ENCODE measurements at places on chromosomes 3 and 15.

- DNase-seq = no peak
Observed at GRCh38 chr3:139529662-139530061, 9.9 kb downstream of the RBP1 start.

DNA sequence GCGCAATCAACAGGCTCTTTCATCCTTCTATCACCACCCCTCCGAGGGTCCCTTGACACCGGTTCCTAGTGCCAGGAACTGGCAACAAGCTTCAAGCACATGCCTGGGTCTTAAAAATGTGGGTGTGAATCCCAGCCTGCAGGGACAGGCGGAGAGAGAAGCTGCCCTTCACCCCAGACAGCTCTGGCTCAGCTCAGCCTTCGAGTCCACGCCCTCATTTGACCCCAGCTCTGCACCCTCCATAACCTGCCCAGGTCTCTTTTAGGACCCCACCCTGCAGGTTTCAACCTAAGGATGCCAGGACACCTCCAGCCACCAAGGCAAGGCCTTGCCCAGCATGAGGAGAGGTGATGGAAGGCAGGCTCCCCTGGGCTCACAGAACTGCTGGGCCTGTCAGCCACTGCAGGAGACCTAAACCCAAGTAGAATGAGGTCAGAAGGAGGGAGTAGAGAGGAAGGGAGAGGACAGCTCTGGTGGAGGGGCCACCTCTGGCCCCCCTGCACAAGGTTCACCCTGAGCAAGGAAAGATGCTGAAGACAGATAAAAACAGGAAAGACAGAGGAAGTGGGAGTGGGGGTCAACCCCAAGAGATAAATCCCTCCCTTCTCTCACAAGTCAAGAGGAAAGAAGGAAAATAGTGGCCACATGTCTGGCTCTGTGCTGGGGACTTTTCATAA lies 2.6 kb upstream of the LOXL1 start:
- DNase-seq = no peak

GRCh38 chr15:74800559-74801094 lies 12.0 kb upstream of the LMAN1L start:
- DNase-seq = no peak

DNA sequence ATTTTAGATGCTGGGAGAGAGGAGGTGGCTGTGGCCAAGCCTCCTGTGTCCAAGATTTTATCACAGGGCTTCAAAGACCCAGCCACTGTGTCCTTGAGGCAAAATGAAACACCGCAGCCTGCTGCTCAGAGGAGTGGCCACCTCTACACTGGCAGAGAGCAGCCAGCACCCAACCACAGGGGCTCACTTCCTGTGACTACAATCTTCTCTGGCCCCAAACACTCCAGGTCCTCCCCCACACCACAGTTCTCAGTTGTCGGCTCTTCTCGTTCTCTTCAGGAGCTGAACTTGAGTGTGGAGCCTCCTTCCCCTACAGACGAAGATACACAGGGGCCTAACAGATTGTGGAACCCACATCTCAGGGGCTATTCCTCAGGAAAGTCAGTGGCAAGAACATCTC lies 45.6 kb downstream of the CDAN1 start:
- DNase-seq = no peak

GRCh38 chr3:183745300-183746098 lies 47.9 kb downstream of the YEATS2 start:
- DNase-seq = no peak

DNA sequence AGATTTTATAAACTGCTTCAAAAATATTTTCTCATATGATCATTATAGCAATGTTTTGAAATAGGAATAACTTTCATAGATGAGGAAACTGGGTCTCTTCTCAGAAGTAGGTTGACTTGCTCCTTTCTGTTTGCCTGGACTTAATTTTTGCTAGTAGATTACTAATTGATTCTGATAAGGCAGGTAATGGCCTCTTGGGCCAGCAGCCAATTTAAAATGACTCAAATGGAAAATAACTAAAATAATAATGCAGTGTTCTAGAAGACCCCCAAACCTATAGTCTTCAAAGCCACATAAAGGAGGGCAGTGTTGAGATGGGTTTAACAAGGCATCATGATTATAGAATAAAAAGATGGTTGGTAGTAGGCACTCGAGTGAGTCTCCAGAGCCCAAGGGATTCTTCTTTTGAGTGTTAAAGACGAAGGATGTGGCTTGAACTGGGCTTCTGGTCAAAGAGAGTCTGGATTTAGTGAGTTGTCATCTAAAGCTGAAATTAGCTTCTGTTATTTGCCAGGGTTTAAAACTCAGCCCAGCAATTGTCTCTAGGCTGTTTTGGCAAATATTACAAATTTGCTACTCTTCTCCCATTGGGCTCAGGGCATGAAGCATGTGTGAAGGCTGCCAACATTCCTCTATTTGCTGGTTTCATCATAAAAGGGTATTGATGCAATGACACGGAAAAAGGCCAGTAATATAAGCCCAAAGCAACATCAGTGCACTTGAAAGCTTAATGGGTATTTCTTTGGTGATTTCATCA lies 297.1 kb upstream of the MEIS2 start:
- DNase-seq = no peak

DNA sequence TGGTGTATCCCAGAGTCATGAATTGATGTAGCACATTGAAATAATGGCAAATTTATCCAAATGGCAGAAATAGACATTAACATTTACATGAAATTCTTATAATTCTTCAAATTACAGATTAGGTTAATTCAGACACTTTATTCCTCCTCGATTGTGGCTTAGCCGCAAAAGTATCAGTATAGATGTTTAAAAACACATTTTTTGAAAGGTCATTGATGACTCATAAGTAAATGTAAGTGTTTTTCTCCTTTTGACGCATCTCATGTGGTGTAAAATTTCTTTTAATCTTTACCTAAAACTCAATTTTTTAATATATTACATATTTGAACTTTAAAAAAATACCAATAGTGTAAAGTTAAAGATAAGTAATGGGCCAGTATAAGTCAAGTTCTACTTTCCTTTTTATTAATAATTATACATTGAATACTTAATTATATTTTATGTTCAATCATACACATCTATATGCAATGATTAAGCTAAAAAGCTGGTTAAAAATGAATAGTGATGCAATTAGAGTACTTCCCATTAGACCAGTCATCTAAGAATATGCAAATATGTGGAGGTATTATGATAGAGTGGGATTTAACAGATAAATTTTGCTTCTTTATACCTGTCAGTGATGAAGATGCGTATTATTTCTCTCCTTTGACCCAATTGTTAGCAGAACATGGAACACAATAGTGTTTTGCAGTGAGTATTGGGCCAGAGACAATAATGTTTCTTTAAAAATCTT lies 678.1 kb upstream of the DPPA4 start:
- no peak for DNase-seq

DNA sequence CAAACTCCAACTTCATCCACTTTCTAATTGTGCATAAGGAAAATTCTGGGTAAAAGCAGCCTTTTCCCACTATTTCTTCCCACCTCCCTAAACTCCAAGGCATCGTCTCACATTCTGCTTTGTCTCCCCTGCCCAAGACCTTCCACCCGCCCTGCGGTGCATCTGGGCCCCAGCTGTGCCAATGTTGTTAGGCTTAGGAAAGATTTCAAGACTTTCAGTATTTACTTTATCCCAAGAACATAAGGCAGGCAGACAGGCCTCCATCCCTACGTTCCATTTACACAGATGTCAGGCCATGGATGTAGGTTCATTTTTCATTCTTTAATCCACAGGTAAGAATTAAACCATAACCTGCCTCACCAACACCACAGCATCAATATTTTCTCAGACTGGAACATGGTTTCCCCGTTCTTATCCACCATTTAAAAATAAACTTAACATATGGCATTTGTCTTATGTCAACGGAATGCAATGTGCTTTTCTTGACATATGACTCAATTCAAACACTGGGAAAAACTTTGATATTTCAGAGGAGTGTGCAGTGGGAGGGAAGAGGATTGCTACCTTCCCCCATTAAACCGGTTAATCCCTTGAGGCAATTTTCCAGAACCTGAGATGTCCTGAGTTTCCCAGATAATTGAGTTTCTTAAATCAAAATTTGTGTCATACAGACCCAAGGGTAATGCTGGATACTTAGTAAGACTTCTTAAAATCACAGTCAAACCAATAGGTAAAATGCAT lies 238.0 kb upstream of the LRIG1 start:
- DNase-seq = no peak

- DNase-seq = peak; percentile 60
Observed at GRCh38 chr3:48268381-48268935, 27.6 kb downstream of the ZNF589 start.

GRCh38 chr15:68228143-68228970 lies 1.2 kb downstream of the CLN6 start:
- DNase-seq = no peak

DNA sequence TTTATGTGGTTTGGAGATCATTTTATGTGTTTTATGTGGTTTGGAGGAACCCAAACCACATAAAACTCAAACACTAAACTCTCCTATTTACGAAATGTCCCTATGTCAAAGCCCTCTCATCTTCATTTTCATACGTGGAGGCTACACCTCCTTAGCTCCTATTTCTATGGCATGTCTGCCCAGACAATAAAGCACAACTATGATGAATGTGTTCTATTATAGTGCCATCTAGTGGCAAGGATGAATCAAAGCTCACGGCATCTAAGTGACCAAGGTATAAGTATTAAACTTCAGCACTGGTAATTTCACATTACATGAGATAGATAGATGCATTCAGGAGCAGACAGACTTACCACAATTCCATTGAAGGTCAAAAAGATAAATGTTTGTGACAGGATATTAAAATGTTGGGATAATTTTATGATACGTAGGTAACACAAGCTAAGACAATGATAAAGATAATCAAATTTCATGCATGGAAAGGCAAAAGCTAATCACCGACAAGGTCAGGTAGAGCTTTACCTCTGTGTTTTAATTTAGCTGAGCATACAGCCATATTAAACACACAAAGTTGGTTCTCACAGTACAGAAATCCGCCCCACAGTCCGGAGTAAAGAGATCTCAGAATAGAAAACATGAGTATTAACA lies 130.6 kb upstream of the FHIT start:
- no peak for DNase-seq

GRCh38 chr3:37054370-37054769 lies 61.1 kb downstream of the MLH1 start:
- DNase-seq = no peak

DNA sequence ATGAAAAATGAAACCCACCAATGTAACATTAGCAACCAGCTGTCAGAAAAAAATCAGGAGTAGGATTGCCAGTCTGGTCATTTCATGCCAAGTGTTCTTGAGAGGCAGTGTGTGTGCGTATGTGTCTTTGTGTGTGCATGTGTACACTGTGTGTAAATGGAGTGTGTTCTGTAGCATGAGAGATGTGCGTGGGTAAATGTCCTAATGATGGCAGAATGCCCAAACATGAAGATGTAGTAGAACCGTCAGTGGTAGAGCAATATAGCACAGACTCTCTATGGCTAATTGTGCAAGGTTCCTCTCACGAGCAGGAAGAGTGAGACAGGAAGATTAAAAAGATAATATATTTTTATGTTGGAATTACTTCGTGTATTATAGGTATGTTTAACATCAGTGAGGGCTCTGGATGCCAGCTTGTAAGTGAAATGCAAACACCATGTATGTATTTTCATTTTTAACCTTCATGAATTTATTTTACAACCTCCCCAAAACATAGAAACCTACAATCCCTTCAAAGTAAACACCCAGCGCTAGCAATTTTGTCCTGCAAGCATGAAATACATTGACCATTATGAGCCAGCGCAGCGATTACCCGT lies 1038.7 kb downstream of the IGSF11 start:
- DNase-seq = no peak

- no peak for DNase-seq
Observed at GRCh38 chr3:30710017-30710416, 103.6 kb downstream of the TGFBR2 start.

- no peak for DNase-seq
Observed at GRCh38 chr15:55320238-55320550, 1.2 kb downstream of the PIGB start.

DNA sequence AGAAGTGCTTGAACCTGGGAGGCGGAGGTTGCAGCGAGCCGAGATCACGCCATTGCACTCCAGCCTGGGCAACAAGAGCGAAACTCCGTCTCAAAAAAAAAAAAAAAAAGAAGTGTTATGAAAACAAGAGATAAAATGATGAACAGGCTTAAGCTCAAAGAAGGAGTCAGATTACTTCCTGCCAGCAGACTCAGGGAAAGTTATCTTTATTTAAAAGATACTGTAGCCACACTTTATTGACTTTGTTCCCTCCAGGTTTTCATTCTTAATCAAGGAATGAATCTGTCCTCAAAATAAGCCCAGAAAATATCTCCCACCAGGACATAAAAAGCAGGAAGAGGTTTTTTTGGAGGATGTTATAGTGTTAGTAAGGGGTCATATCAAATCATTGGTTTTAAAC lies 176.5 kb upstream of the KCNMB2 start:
- DNase-seq = no peak

DNA sequence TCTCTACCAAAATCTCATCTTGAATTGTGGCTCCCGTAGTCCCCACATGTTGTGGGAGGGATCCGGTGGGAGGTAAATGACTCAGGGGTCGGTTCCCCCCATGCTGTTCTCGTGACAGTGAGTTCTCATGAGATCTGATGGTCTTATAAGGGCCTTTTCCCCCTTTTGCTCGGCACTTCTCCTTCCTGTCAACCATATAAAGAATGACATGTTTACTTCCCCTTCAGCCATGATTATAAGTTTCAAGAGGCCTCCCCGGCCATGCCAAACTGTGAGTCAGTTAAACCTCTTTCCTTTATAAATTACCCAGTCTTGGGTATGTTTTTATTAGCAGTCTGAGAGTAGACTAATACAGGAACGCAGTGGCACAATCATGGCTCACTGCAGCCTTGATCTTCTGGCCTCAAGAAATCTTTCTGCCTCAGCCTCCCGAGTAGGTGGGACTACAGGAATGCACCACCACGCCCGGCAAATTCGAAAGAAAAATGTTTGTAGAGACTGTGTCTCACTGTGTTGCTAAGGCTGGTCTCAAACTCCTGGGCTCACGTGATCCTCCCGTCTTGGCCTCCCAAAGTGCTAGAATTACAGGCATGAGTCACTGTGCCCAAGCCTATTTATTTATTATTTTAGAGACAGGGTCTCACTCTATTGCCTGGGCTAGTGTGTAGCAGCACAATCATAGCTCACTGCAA lies 101.0 kb downstream of the ATP10A start:
- no peak for DNase-seq

DNA sequence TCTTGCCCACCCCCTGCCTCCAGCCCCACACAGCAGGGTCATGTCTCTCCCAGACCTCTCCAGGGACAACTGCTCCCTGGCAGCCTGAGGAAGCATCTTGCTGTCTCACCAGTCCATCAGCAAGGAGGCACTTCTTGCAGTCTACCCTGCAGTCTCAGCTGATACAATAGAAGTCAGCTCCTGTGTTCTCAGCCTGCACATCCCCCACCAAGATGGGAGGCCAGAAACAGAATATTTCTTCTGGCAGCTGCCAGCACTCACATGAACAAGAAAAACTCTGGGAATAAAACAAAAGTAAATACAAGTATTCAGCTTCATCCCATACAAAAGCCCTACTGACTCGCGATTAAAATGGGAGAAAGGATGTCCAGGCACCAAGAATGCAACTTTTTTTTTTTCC lies 457.4 kb upstream of the PROK2 start:
- no peak for DNase-seq

- DNase-seq = no peak
Observed at GRCh38 chr3:169228522-169228921, 435.0 kb downstream of the MECOM start.

GRCh38 chr3:25430287-25430934 lies 2.3 kb downstream of the RARB start:
- DNase-seq = no peak

GRCh38 chr15:66716656-66717020 lies 14.6 kb downstream of the SMAD6 start:
- DNase-seq = no peak

All from stimulated activated CD4-positive, alpha-beta T cell treated with anti-CD3 and anti-CD28 coated beads, Interleukin-1b, Interleukin-23, amount 100 ng/mL, for 1 hour (primary cell).